ENCODE measurements at places on chromosomes 3 and 15. TPM values are rescaled to one million over a fixed set of nuclear protein-coding genes. Genes with fewer than 3 reads are reported as not detected.

Gene RLBP1
- 2.2 TPM for total RNA-seq

Gene ATP13A5
- 0.63 TPM for total RNA-seq

Gene CFAP100
- 5.9 TPM for total RNA-seq

Gene NPAP1
- 0.94 TPM for total RNA-seq

Gene KBTBD12
- 3.8 TPM for total RNA-seq

Gene SUSD5
- 2.5 TPM for total RNA-seq

Gene ARGFX
- total RNA-seq: not detected

Gene MST1
- 10.6 TPM for total RNA-seq

Gene GOLGA6L9
- 20.7 TPM for total RNA-seq

Gene ZNF80
- total RNA-seq: not detected

Gene SAMD7
- total RNA-seq: not detected

Gene BCL2A1
- not detected for total RNA-seq

Gene P3H2
- 4.7 TPM for total RNA-seq

Gene HRG
- not detected for total RNA-seq

Gene AHSG
- total RNA-seq: 0.63 TPM

Gene ZDHHC23
- 18.8 TPM for total RNA-seq

Gene FETUB
- total RNA-seq: not detected

Gene FMN1
- total RNA-seq: 4.7 TPM

Gene GRK7
- total RNA-seq: 0.31 TPM

Gene CHRM5
- total RNA-seq: 0.63 TPM

Gene GOLGA6D
- total RNA-seq: not detected

Gene NANOGP8
- not detected for total RNA-seq

Gene TMC3
- 0.31 TPM for total RNA-seq

Gene EFCC1
- total RNA-seq: 0.94 TPM

Gene MAGI1
- total RNA-seq: 103 TPM

Gene MAGEF1
- total RNA-seq: 40.1 TPM

Gene CERS3
- total RNA-seq: 0.63 TPM

Gene CGNL1
- 5.3 TPM for total RNA-seq

Gene C3orf70
- 26.3 TPM for total RNA-seq

Gene LSMEM2
- total RNA-seq: not detected

Gene TMEM212
- not detected for total RNA-seq

Gene PRSS50
- 0.31 TPM for total RNA-seq

Gene DAZL
- not detected for total RNA-seq

Gene NSMCE3
- total RNA-seq: 11.0 TPM

Gene ALS2CL
- 4.4 TPM for total RNA-seq

Gene SLC28A2
- total RNA-seq: not detected

Gene LRRC31
- total RNA-seq: not detected

Gene CLDN11
- total RNA-seq: 2.8 TPM

Gene TIGIT
- not detected for total RNA-seq

Gene CNTN3
- 37.9 TPM for total RNA-seq

Gene ANKRD63
- total RNA-seq: 0.94 TPM

Gene ADAMTSL3
- total RNA-seq: 40.4 TPM

Gene KLHL6
- 0.63 TPM for total RNA-seq

Gene ARHGEF26
- total RNA-seq: 11.9 TPM

Gene ISLR2
- 186 TPM for total RNA-seq

Gene GCNT3
- total RNA-seq: not detected

Gene STAC
- 14.7 TPM for total RNA-seq

Gene NT5DC2
- 71.7 TPM for total RNA-seq

Gene ZNF774
- total RNA-seq: 11.6 TPM

Gene SLC51A
- not detected for total RNA-seq

Gene BBX
- total RNA-seq: 44.8 TPM

Gene ZCWPW2
- 1.3 TPM for total RNA-seq

Gene PGBD4
- 4.7 TPM for total RNA-seq

Data from parietal lobe (tissue), 2 donors.